Type B pancreatic cell (in vitro differentiated cells): ENCODE measurements at places on chromosomes 5 and 9.

DNA sequence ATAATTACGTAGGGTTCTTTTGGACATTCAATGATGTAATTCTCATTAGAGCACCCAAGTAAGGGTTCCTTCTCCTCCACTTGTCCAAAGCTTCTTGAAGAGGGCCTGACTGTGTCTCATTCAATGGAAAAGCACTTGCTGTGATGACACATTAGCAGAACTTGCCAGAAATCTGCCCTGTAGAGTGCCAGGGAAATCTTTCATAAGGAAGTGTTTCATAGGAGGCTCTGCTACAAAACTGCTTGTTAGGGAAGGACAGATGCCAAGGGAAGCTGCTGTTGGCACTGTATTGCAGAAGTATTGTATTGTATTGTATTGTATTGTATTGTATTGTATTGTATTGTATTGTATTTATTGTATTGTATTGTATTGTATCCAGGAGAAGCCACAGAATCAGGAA lies 45.5 kb upstream of the MPDZ start:
- peaks cover 3% of the 10 kb centered on the region for H3K4me1 ChIP-seq
- no peaks in the 10 kb centered on the region for H3K36me3 ChIP-seq
- no peak for DNase-seq
- no peak overlapping the region for H3K27ac ChIP-seq

DNA sequence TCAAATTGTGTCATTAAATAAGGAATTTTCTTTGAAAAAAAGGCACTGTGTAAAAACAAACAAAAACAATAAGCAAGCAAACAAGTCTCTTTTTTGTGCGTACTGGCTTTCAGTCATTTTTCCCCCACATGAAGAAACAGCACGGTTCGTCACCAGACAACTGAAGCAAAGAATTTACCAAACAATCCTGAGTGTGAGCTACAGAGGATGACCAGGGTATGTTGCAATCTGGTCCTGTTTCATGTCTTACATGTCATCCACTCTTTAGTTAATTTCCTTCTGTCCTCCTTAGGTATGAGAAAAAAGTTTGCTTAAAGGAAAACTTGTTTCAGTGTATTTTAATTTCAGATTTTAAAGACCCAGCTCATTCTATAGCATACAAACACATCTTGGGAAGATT lies 1080.7 kb upstream of the NUDT12 start:
- H3K4me1 ChIP-seq, result peaks cover 24% of the 10 kb centered on the region
- H3K36me3 ChIP-seq, result no peaks in the 10 kb centered on the region
- H3K4me3 ChIP-seq, result no peak overlapping the region
- no peaks in the 10 kb centered on the region for H3K27me3 ChIP-seq
- H3K27ac ChIP-seq, result no peak overlapping the region
- DNase-seq, result no peak

DNA sequence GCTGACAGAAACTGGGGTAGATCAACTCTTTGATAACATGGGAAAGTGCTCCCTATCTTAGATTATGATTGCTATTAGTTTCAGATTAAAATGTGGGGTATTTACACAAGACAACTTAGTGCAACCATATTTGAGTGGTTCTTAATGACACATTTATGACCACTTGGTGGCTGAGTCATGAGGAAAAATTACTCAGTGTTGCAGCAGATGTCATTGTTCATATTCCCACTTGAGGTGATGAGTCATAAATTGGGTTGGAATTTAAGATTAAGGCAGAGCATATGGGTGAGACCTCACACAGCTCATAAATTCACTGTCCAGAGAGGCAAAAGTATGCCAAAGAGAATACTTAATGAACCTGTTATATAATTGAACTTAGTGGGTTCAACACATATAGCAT lies 408.3 kb downstream of the DMRT2 start:
- DNase-seq, result no peak
- peaks cover 44% of the 10 kb centered on the region for H3K4me1 ChIP-seq
- no peak overlapping the region for H3K4me3 ChIP-seq
- H3K27me3 ChIP-seq, result no peaks in the 10 kb centered on the region

- H3K27me3 ChIP-seq, result peaks cover 68% of the 10 kb centered on the region
- H3K4me1 ChIP-seq, result no peaks in the 10 kb centered on the region
- no peak overlapping the region for H3K27ac ChIP-seq
- H3K36me3 ChIP-seq, result no peaks in the 10 kb centered on the region
- H3K4me3 ChIP-seq, result no peak overlapping the region
Measured at GRCh38 chr9:76896035-76896434, 9.9 kb downstream of the PRUNE2 start.

- DNase-seq, result no peak
- H3K4me3 ChIP-seq, result no peak overlapping the region
- H3K36me3 ChIP-seq, result no peaks in the 10 kb centered on the region
- peaks cover 3% of the 10 kb centered on the region for H3K4me1 ChIP-seq
- H3K27me3 ChIP-seq, result peaks cover 1% of the 10 kb centered on the region
Measured at GRCh38 chr9:101270302-101270701, 114.5 kb downstream of the BAAT start.

DNA sequence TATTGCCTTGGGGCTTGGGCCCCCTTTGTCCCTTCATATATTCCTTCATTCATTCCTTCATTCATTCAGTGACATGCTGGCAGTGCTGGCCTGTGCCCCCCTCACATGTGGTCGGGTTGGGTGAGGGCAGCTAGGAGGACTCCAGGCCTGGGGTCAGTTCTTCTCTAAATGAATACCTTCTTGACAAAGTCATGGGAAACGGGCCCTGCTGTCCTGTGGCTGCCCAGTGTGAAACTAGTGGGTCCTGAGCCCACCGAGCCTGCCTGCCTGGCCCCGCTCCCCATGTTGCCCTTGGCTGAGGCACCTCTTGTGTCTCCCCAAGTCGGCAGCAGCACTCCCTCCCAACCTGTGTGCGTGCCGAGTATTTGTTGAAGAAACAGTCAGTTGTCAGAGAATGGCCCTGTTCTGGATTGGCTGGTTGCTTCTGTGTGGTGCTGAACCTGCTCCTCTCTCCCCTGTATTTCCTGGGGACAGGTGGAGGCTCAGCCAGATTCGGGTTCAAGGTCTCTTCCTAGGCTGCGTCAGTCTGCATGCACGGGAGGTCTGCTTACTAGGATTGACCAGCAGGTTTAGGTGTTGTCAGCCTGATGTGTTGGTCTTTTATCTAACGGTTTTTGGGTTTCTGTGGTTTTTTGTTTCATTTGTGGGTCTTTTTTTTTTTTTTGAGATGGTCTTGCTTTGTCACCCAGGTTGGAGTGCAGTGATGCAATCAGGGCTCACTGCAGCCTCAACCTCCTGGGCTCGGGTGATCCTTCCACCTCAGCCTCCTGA lies 3.0 kb upstream of the CEL start:
- H3K4me3 ChIP-seq, result peak overlapping the region; percentile 34
- no peaks in the 10 kb centered on the region for H3K27me3 ChIP-seq
- no peak for DNase-seq
- H3K36me3 ChIP-seq, result peaks cover 11% of the 10 kb centered on the region
- H3K27ac ChIP-seq, result no peak overlapping the region

DNA sequence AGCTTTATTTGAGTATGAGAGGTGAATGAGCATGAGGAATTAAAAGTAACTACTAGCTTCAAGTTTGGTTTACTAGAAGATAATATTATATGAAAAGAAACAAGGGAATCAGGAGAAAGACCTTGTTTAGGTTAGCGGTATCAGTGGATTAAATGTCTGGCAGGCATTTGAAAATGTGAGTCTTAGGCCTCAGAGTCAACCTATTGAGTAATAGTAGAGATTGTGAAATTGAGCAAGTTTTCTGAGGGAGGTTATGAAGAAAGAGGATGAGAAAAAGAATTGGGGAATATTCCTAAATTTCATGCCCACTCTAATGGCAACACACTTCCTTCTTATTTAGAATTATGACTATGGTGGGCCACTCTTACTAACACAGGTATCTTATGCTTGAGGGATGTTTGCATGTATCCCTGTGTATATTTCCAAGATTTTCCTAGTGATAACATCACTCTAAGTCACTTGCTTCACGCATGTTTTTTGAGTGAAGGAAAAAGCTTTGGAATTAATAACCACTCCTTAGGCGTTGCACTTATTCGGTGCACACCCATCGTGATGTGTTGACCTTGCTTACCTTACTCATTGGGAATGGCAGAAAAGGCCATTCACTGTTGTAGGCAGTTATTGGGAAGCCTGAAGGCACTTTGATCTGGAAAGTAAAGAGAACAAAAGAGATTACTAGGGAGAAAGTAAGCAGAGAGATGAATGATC lies 8.2 kb upstream of the ELL2 start:
- peaks cover 3% of the 10 kb centered on the region for H3K27me3 ChIP-seq
- no peak overlapping the region for H3K27ac ChIP-seq
- no peaks in the 10 kb centered on the region for H3K36me3 ChIP-seq
- H3K4me3 ChIP-seq, result no peak overlapping the region
- H3K4me1 ChIP-seq, result no peaks in the 10 kb centered on the region
- DNase-seq, result no peak
